GM12864 (cell line): ENCODE measurements at places on chromosomes 12 and 14.

DNA sequence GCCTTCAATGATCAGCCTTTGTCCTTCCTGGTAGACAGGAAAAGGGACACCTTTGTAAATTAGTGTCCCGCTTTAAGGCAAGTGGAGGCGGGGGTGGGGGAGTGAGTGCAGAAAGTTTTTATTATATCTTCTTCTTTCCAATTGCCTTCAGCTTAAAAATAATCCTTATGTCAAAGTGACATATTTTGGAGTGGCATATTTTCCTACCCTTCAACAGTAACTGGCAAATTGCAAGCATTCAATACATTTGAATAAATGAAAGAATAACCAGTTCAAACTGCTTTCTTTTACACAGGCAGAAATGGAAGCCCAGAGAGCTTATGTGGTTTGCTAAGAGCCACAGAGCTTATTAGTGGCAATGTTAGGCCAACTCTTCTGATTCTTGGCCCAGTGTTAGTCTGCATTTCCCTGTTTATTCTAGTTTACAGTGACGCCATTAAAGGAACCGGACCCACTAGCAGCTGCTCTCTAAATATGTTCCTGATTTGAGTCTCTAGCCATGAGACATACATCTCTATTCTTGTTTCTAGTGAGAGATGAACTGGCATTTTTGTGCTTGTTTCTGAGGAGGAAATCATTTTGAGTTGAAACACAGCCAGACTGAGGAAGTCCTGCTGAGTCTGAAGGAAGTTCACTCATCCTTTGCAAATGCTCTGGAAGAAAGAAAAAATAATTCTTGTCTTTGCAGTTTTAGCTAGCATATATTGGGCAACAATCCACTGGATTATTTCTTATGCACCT, 468.7 kb downstream of the NOVA1 start:
- DNase-seq: no peak

- no peak for DNase-seq
Measured at GRCh38 chr12:107229827-107230226, 136.5 kb upstream of the CRY1 start.

DNA sequence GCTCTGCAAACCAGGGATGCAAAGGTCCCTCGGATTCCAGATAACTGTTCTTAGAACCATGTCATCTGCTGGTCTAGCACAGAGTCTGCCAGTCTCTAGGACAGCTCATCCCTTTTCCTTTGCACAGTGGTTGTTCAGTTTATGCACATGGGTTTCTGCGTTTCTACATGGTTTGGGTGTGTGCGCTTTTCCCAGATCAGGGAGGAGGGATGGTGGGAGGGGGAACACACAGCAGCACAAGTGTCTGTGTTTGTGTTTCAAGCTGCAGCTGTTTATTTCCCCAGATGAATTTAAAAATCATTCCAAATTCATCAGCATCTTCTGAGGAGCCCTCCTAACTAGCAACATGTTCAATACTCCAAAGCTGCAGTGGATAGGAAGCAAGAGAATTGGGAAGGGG, 45.4 kb downstream of the ANO2 start:
- no peak for DNase-seq

DNA sequence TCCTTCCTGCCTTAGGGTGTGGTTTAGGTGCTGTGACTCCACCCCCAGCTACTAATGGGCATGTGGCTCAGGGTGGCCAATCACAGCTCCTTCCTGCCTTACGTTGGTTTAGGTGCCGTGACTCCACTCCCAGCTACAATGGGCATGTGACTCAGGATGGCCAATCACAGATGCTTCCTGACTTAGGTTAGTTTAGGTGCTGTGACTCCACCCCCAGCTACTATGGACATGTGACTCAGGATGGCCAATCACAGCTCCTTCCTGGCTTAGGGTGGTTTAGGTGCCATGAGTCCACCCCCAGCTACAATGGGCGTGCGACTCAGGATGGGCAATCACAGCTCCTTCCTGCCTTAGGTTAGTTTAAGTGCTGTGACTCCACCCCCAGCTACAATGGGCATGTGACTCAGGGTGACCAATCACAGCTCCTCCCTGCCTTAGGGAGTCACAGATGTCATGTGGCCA, 163.9 kb downstream of the TBX5 start:
- DNase-seq: peak; percentile 43

- no peak for DNase-seq
Measured at GRCh38 chr12:118206107-118206412, 70.1 kb downstream of the PEBP1 start.

GRCh38 chr12:104790296-104791125, 167.6 kb downstream of the SLC41A2 start:
- no peak for DNase-seq

DNA sequence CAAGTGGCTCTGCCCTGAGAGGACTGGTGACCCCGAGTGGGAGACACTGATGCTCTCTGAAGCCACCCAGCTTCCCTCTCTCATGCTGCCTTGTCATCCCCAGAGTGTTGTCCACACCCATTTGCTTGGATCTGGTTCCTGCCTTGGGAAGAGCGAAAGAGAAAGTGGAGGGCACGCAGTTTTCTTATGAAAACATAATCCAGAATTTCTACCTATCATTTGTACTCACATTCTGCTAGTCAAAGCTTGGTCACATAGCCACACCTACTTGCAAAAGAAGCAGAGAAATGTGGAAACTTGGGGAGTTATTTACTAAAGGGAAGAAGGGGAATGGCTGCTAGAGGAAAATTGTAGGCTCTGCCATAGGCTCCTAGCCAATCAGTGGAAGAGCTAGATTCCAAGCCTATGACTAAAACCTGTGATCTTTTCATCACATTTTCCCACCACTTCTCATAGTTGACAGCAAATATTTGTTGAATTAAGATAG, 326.3 kb downstream of the ZFP36L1 start:
- no peak for DNase-seq
